ENCODE measurements at places on chromosomes 1 and 21.
A peak's percentile ranks its signal among the peaks of the same experiment; 100 is the strongest.

DNA sequence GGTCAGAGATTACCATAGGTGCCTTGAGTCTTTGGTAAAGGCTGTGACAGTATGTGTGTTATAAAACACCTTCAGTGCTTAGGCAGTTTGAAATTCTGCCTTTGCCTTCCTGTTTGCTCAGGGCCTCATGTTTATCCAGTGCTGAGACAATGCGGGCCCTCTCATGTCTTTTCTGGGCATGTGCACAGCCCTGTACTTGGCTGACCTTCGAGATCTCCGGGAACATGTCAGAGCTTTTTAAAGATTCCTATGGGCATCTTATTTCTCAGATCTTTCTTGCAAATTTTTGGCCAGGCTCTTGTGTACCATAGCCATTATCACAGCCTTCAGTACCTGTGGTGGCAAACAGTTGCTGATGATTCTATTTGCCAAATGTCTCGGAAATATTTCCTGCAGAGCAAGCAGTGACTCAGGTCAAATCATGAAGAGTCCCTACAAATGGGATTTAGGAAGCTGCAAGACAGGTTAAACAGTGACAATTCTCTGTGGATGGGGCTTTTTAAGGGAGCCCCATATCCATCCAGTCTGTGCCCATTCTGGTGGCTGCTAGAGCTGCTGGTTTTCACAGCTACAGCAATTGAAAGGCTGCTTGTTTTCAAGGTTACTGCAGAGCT, 42.1 kb downstream of the HOOK1 start:
- no peak for DNase-seq

DNA sequence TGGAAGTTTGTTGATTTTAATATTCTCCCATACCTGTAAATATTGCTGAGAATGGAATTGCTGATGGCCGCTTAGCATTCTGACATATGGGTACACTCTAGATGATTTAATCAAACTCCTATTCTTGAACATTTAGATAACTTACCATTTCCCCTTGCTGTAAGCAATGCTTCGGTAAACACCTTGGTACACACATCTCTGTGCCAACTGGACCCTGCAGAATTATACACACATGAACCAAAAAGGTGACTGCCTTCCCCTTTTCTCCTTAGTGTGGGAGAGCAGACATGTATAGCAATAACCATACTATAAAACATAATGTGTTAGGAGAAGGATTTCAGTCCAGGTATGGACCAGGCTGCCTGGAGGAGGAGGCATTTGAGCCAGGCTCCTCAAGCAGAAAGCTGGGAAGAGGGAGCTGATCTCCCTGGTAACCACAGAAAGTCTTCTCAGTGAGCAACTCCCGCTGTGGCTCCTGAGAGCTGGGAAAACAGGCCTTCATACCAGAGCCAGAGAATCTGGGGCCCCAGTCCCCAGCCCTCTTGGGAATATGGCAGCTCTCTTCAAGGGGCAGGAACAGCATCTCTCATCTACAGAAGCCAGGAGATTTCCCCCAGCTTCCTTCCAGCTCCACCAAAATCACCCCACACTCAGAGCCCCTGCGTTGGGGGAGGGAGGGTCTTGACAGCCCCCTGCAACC, 33.9 kb upstream of the CSF1 start:
- peak; percentile 65 for DNase-seq

GRCh38 chr1:221714227-221715152, 27.4 kb downstream of the DUSP10 start:
- DNase-seq: no peak

DNA sequence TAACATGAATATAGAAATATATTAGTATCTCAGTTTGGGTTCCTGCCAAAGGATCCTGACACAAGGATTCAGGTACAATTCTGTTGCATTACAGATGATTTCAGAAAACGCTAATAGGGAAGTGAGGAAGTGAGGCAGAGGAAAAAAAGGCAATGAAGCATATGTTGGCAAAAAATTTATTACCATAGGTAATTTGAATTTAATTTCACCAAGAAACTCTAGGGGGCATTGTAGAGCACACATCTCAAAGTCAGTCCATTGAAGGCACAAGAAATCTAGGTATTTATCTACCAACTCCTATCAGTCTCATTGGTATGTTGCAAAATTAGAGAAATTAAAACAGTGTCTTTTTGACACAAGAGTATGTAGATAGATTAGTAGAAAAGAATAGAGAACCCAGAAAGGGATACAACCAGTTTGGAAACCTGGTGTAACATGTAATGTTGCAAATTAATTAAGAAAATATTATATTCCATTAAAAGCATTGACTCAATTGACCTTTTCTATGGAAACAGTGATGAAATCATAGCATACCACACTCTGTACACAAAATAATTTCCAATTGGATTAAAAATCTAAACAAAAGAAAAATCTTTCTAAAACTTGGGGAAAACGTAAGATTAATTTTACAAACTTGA, 104.9 kb upstream of the SNX7 start:
- DNase-seq: no peak

DNA sequence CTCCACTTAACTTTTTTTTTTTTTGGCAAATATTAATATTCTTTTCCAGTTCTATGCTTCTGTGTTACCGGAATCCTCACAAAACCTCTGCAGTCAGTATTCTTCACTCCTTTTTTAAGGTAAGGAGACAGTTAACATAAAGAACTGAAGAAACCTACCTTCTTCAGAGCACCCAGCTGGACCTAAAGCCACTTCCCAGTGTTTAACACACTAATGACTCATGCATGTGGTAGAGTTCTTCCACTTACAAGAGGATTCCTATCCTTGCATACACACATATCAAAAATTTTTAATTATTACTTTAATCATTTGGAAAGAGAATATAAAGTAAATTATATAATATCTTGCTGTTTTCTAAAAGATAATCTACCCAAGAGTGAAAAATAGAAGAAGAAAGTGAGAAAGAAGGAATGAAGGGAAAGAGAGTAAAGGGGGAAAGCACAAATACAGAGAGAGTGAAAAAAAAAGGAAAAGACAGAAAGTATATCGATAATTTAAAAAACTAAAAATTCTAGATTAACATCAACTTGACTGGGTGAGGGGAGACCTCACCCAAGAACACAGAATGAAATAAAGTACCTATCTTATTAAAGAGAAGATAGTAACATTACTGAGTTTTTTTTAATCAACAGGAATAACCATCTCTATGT, 54.9 kb downstream of the ENAH start:
- no peak for DNase-seq

DNA sequence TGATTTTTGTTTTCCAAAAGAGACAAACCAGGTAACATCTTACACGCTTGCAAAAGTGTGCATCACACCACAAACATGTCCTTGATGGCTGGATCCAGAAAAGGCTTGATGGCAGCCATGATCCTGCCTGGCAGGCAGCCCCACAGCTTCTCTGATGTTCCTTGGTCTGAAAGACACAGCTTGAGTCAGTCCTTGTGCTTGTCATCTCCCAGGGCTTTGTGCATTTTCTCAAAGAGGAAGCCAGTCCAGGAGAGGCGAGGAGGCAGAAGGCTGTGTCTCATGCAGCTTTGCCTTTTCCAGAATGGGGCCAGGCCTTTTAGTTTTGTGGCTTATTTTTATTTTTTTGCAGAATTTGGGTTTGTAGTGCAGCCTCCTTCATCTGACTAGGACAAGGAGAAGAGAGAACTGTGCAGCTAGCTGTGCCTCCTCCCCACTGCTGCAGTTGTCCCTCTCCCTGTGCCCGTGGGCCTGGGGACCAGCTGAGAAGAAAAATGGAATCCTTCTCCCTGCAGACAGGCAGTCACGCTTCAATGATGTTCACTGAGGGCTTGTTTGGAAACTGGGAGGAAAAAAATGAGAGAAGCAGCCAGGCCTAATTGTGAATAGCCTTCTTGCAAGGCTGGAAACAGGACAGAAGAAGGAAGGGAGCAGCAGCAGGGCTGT, 7.4 kb downstream of the FNDC5 start:
- no peak for DNase-seq

- no peak for DNase-seq
These were observed 85.7 kb downstream of the DMRTB1 start for GRCh38 chr1:53544728-53545515.

GRCh38 chr1:245180496-245181157, 25.8 kb downstream of the KIF26B start:
- DNase-seq: no peak

DNA sequence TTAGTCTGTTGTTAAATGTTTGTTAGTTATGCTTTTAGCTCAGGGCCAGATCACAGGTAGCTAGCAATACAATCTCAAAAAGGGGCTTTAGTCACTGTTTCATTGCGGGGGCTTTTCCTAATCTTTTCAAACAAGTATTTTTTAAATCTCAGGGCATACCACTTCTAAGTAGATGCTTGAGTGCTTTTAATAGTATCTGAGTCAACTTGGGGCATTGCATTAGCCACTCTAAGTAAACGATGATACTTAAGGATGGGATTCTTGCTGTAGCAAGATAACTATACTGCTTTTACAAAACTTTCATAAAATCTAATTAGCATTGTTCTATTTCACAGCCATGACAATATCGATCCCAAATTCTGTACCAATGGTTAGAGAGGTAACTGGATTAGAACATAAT, 11.6 kb downstream of the CDC42BPA start:
- no peak for DNase-seq

DNA sequence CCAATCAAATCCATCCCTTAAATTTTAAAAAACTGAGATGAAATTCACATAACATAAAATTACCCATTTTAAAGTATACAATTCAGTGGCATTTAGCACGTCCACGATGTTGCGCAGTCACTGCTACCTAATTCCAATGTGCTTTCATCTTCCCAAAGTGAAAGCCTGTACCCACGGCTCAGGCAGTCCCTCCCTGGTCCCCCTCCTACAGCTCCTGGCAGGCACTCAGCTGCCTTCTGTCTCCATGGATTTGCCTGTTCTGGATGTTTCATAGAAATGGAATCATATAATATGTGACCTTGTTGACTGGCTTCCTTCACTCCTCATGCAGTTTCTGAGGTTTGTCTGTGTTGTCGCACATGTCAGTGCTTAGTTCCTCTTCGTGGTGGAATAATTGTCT, 386.3 kb downstream of the CAMTA1 start:
- no peak for DNase-seq

GRCh38 chr1:67743072-67743725, 58.2 kb downstream of the GADD45A start:
- DNase-seq: no peak

- DNase-seq: no peak
These were observed 67.3 kb downstream of the VCAM1 start for GRCh38 chr1:100786870-100787269.

DNA sequence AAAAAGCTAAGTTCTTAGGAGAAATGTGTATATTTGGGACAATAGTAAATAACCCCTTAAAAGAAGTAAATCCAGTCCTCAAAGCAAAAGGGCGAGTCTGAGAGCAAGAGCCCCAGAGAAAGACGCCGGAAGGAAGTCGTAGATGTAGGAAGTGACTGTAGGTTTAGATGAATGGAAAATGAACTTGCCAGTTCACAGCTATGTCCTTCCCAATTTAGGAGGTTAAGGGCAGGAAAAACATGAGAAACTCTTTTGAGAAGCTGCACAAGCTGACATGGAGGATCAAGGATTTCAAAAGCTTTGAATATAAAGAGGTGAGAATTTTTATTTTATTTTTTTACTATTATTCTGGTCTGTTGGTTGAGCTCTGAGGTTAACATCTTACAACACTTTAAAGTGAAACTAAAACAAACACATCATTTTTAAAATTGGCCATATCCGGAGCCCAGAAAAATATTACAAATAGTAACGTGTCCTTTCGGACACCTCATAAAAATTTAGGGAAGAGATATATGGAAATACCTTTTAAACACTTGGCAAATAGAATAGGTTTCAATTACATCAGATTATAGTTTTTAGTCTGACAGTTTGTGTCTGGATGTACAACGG, 1178.6 kb downstream of the MRPL39 start:
- DNase-seq: no peak

DNA sequence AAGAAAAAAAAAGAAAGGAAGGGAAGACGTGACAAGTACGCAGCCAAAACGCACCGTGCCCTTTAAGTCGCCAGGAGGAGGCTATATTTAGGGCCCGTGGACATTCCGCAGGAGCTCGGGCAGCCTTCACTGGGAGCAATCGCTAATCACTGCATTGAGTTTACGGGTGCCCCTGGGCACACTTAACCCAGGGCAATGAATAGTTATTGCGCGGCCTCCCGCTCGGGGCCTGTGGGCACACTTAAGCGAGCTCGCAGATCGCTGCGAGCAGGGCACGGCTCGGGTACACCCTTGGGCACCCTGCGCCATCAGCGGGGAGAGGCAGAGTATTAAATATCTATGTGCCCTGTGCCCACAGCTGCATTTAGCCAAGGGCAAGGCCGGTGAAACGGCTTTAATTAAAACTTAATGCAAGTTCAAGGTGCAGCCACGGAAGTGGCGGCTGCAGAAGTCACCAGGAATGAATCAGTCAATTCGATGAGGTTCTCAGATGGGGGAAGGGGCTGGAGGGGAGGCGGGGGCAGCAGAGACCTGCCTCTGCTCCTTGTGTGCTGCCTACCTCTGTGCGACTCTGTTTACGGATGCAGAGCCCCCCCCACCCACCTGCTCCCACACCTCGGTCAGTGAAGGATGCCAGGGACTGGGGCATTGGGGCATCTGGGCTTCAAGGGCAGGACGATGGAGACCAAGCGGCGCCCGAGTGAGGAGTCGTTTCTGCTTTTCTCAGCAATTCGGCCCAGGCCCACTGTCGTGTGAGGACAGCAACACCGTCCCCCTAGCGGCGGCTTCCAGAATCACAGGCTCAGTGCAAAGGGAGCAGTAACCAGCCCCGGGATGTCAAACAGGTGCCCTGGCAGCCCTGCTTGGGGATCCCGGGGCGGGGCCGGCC, 51.8 kb upstream of the TARDBP start:
- peak; percentile 32 for DNase-seq

DNA sequence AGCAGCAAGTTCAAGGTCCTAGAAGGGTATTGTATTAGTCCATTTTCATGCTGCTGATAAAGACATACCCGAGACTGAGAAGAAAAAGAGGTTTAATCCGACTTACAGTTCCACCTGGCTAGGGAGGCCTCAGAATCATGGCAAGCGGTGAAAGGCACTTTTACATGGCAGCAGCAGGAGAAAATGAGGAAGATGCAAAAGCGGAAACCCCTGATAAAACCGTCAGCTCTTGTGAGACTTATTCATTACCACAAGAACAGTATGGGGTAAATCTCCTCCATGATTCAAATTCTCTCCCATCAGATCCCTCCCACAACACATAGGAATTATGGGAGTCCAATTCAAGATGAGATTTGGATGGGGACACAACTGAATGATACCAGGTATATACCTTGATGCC, 409.5 kb downstream of the NTNG1 start:
- no peak for DNase-seq

DNA sequence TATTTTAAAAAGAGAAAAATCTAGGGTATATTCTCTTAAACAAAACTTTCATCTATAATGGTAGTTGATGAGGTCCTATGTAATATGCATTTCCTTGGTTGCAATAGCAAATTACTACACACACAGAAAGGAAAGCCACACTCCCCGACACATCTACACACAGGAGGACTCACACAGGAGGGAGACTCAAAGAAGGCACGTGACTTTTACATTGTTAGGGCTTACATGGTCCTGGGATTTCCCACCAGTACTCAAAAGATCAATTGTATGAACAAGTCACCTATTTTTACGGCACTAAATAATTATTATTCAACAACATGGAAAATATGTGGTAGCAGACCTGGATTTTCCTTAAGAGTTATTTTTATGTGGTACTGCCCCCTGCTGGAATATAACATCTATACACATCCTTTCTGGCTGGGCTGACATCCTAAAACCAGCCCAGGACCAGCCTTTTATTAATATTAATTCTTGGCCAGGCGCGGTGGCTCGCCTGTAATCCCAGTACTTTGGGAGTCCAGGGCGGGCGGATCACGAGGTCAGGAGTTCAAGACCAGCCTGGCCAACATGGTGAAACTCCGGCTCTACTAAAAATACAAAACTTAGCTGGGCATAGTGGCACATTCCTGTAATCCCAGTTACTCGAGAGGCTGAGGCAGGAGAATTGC, 33.9 kb upstream of the LGALS8 start:
- DNase-seq: peak; percentile 24
